ENCODE measurements at places on chromosomes 1 and 21.

DNA sequence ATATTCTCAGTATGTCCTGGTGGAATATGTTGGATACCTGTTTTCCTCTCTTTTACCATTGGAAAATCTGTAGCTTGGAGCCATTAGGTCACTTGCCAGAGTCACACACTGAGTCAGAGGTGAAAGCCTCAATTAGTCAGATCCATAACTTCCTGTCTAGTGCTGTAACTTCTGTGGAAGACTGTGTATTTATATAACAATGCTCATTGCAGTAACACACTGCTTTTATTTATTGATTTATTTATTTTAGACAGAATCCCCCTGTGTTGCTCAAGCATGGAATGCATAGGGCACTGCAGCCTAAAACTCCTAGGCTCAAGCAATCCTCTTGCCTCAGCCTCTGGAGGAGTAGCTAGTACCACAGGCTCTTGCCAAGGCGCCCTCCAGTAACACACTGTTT, 1.3 kb upstream of the DOCK7 start:
- peak overlapping the region; percentile 20 for H3K27ac ChIP-seq
- H3K36me3 ChIP-seq, result no peaks in the 10 kb centered on the region
- H3K27me3 ChIP-seq, result no peaks in the 10 kb centered on the region
- peak overlapping the region; percentile 86 for H3K4me3 ChIP-seq

- H3K4me3 ChIP-seq, result no peak overlapping the region
- H3K36me3 ChIP-seq, result no peaks in the 10 kb centered on the region
- no peak for DNase-seq
- H3K4me1 ChIP-seq, result no peaks in the 10 kb centered on the region
- H3K27ac ChIP-seq, result no peak overlapping the region
Measured at GRCh38 chr1:61210435-61211154, 128.2 kb downstream of the NFIA start.

DNA sequence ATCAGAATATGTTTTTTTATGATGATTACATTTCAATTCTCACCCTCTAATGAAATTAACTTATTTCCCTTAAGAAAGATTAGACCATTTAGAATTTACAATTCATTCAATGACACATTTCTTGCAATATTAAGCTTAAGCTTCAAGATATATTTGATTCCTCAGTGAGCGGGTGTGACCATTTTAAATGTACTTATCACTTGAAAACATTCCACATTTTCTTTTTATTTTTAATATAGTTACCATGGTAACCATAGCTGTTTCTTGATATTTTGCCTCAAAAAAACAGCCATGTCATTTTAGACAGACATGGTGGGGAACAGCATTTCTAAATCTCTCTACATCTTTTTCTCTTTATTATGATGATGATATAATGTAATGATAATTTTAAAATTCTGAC, 1029.0 kb upstream of the B3GALT2 start:
- H3K27me3 ChIP-seq, result no peaks in the 10 kb centered on the region
- no peak overlapping the region for H3K27ac ChIP-seq
- H3K4me1 ChIP-seq, result no peaks in the 10 kb centered on the region
- DNase-seq, result no peak
- H3K36me3 ChIP-seq, result no peaks in the 10 kb centered on the region

- peaks cover 19% of the 10 kb centered on the region for H3K27me3 ChIP-seq
- no peak overlapping the region for H3K27ac ChIP-seq
Measured at GRCh38 chr1:90717665-90718410, 736 bp upstream of the BARHL2 start.

GRCh38 chr1:3607703-3608065, 3.6 kb downstream of the MEGF6 start:
- no peak for DNase-seq
- no peaks in the 10 kb centered on the region for H3K36me3 ChIP-seq
- H3K27me3 ChIP-seq, result no peaks in the 10 kb centered on the region
- peaks cover 13% of the 10 kb centered on the region for H3K4me1 ChIP-seq
- H3K4me3 ChIP-seq, result no peak overlapping the region

- 0 out of 2 replicates have a peak overlapping the region, but pooled peaks have one; percentile 2 for H3K27ac ChIP-seq
- H3K36me3 ChIP-seq, result no peaks in the 10 kb centered on the region
- H3K4me1 ChIP-seq, result peaks cover 17% of the 10 kb centered on the region
- H3K27me3 ChIP-seq, result no peaks in the 10 kb centered on the region
- no peak for DNase-seq
Measured at GRCh38 chr1:201517631-201518030, 10.7 kb upstream of the CSRP1 start.

Data from HCT116 (cell line).